ENCODE measurements at places on chromosomes 6 and 20.

DNA sequence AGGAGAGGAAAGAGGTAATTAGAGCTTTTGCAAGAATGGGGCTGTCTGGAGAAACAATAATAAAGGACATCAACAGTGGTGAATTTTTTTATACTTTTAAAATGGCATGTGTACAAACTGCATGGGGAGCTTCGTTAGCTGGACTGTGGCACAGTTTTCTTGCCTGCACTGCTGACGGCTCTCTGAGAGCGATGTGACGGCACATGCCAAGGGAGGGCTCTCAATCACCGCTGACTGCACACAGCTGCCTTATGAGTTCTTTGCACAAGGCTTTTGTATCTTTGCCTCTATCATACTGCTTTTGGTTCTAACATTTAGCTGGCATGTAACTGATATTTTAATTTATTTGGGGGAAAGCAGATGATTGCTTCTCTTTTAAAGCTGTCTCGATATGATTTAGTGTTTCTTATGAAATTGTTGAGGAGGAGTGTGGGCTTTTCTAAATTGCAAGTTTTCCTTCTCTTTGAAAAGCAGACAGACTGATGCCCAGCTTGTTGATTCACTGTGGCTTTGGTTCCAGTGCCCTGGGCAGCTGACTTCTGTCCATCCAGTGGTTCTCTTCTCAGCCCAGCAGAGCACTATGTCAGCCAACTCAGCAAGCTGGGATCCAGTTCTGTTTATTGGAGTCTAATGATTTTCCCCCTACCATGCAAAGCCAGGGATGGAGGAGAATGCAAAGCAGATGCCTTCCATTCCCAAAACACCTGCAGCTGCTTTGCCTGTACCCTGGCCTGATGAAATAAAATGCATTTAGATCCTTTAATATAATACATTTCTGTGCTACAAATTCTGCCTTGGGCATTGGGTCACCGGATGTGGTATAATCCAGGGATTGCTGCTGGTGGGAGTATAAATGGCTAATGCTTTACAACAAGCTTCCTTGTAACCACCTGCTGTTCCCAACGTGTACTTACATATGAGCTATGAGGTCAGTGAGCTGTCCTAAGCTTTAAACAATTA lies 323.9 kb downstream of the ZFAND3 start:
- DNase-seq = no peak

DNA sequence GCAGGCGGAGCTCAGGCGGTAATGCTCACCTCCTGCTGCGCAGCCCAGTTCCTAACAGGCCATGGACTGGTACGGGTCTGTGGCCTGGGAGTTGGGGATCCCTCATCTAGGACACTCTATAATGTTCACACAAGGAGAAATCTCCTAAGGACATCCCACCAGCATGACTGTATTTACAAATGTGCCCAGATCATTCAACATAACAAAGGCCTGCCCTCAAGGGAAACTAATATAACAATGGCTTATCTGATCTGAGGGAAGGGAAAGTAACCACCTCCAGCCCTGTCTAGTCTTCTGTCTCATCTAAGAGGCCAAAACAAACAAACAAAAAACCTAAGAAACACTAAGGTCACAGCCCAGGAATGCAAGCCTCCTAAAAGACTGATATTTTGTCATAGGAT lies 232.8 kb downstream of the RNGTT start:
- DNase-seq = no peak

- DNase-seq = no peak
These were observed 4.1 kb downstream of the CNBD2 start for GRCh38 chr20:35972462-35972861.

GRCh38 chr6:37653933-37654565 lies 43.6 kb downstream of the MDGA1 start:
- DNase-seq = no peak

DNA sequence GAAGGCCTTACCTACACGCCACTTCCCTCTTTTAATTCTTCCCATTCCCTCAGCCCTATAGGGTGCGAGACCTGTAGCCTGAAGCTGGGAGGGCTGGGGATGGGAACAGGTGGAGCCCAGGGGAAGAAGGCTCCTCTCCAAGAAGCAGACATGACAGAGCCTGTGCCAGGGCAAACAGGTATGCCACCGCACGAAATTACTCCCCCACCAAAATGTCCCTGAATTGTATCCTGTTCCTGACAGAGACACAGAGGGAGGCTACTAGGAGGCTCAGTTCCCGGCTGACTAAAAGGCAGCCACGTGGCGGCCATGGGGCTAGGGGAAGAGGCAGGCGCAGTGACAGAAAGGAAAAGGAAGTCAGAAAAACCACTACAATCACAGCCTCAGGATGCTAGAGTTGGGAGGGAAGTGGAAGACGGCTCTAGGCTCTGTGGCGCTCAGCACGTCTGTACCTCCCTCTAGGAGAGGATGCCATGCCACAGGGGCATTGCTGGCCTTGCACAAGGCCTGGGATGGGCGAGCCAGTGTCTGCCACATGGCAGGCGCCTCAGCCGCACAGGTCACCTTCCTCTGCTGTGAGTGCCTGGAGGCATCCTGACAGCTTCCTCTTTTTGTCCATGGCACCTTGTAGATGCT lies 27.7 kb downstream of the TFEB start:
- peak; percentile 38 for DNase-seq

DNA sequence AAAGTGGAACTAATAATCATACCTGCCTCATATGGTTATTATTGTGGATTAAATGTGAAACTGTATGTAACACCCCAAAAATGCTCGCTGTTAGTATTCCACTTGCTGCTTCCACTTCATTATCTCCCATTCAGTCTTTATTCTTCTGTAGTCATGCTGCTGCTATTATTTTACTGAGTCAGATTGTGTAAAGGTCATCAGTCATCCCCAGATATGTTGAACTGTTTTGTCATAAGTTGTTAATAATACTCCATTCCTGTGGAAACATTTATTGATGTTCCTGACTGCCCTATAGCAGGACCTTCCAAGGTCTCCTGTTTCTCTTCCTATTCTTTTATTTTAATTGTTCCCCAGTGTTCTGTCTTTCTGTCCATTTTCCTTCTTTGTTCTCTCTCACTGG lies 1148.3 kb downstream of the EPHA7 start:
- DNase-seq = no peak

DNA sequence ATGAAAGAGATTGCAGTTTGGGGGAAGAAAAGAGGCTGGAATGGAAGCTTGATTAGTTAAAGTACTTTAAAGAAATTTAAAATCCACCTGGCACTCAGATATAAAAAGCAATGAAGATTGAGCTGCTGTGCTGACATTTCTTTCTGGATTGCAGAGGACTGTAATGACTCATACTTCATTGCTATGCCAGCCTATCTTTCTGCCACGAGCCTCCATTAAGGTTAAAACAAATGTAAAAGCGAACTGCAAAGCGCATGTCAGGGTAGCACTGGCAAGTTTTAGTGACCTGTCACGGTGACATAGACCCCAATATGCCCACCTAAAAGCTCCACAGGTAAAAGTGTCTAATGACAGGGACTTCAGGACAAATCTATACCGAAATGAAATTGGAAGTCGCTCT lies 449.6 kb downstream of the C6orf118 start:
- DNase-seq = no peak

DNA sequence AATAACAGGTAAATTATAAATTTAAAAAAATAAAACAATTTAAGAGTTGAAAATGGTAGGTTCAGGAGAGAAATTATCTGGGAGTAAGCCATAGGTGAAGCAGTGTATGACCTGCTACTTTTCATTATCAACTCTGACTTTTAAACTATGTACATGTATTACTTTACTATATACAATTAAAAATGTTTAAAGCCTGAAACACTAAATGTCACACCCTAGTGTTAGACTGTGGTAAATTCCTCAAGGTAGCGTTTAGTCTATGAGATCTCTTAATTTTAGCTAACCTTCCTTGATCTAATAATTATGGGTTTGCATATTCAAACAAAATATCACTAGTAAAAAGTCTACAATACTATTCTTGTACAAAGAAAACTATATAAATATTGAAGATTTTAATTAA lies 22.3 kb upstream of the TBC1D32 start:
- DNase-seq = no peak

DNA sequence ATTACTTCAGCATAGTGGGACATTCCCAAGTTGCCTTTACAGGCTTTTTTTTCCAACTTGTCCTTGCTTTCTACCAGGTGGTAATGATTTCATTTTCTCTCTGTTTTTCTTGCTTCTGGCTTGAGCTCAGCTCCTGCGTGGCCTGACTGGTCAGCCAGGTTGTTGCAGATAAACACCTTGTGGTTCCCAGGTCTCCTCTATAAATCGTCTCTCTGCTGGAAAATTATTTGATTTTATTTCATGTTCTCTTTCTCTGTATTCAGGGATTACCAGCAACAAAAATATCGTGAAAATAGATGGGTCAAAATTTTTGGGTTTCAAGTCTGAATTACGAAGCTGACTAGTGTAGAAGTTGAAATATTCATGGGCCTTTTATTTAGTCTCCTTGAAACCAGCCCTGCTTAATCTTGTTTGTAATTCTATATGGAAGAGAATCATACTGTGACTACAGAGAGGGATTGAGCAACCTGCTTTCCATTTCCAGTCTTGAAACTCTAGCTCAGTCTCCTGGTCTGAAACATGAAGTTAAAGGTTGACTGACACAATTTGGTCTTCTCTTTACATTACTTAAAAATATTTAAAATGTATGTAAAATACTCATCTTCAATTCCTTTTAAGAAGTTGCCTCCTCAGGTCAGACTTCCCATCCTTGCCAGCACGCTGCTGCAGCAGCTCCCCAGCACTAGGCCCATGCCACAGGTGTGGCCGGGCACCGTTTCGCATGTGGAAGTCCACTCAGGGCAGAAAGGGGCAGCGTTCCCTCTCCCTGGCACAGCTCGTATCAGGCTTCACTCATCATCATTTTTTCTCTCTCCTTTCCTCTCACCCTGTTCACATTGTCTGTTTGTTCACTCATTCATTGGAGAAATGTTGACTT lies 7.1 kb downstream of the DUSP22 start:
- no peak for DNase-seq

- no peak for DNase-seq
These were observed 8.4 kb downstream of the PTGIS start for GRCh38 chr20:49559411-49560081.

DNA sequence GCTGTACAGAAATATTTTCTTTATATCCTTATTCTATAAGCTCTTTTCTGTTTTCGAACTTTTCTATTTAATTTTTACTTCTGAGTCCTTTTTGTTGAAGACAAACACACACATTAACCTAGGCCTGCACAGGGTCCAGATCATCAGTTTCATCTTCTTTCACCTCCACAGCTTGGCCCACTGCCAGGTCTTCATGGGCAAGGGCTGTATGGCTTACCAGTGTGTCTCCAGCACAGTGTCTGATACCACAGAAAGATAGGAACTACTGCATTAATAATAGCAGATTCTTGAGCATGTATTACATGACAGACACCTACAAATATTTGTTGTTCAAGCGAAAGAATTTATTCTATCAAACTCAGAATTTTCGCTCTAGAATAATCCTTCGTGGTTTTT lies 24.4 kb downstream of the QKI start:
- DNase-seq = no peak

DNA sequence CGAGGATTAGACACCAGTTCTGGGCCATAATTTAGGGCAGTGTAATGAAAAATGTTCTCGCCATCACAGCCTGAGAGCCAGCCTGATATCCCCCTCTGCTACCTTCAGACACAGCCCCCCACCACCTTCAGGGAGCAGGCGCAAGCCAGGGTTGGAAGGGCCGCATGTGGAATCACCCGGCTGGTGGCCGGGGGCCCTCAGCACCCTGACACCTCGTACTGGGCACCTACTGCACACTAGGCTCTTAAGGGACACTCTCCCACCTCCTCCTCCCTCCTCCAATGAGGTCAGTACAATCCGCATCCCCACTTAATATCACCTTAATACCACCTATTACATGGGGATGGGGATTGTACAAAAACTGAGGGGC lies 55.5 kb downstream of the BMP7 start:
- DNase-seq = no peak

GRCh38 chr6:52352239-52353018 lies 9.5 kb upstream of the PAQR8 start:
- DNase-seq = no peak

DNA sequence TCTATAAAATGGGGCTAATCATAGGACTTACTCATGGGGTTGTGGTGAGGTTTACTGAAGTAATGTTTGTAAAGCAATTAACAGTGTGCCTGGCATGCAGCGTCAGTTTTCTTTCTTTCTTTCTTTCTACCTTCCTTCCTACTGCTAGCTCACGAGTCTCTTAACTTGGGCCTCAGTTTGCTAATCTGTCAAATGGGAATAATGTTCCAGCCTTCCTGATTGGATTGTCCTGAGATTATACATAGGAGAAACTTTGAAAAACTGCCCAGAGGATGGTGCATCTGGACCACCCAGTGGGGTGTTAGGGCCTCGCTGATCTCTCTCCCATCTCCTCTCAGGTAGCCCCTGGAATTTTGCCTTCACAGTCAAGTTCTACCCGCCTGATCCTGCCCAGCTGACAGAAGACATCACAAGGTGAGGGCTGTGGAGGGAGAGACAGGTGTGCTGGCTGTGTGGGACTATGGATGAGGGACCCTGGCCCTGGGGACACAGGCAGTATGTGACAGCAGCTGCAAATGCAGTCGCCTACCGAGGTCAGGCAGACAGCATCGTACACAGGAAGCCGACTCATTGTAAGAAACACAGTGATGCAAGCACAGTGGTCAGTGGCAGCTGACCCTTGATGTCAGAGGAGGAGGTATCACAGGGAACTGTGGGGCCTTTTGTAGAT lies 27.5 kb downstream of the EPB41L1 start:
- DNase-seq = no peak

DNA sequence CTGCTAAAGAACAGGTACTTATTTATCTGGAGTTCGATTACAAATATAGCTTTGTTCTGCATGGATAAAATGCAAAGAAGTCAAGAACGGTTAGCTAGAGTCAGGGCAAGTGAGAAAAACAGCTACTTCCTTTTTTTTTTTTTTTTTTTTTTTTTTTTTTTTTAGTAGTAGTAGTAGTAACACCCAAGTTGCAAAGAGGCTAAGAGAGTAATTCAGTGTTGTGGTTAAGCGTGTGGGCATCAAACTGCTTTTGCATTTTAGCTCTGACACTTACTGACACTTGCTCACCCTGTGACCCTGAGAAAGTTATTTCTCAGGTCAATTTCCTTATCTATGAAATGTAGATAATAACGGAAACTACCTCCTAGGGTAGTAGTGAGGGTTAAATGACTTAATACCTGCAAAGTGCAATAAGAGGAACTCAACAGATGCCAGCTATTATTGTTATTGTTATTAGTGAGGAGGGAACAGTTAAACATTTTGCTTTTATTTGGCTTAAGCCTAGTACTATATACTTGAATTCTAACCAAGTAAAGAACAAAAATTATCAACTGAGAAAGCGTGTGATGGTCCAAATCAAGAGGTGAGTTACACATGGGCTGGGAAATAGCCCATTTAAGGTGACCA lies 86.7 kb upstream of the BACH2 start:
- no peak for DNase-seq

- no peak for DNase-seq
These were observed 44.3 kb upstream of the SLC17A4 start for GRCh38 chr6:25710287-25710686.

DNA sequence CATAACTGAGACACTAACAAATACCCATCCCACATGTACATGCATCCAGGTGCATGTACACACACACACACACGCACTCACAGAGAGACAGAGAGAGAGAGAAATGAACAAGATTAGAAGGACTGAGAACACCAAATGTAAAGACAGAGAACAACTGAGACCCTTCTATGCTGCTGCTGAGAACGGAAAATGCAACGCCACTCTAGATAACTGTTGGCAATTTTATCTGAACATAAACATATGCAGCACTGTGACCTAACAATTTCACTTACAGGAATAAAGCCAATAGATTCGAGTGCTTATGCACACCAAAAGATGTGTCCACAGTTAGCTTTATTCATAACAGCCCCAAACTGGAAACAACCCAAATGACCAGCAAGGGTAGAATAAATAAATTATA lies 103.8 kb upstream of the LY86 start:
- DNase-seq = no peak

- DNase-seq = peak; percentile 33
These were observed 185.7 kb downstream of the SASH1 start for GRCh38 chr6:148528292-148528691.
